ENCODE measurements at places on chromosomes 5 and 9.
A peak's percentile ranks its signal among the peaks of the same experiment; 100 is the strongest.

GRCh38 chr9:124659099-124659659 lies 111.9 kb downstream of the NR6A1 start:
- H3K4me3 ChIP-seq = no peak overlapping the region
- no peak overlapping the region for H3K27ac ChIP-seq
- no peaks in the 10 kb centered on the region for H3K27me3 ChIP-seq
- peaks cover 29% of the 10 kb centered on the region for H3K4me1 ChIP-seq

DNA sequence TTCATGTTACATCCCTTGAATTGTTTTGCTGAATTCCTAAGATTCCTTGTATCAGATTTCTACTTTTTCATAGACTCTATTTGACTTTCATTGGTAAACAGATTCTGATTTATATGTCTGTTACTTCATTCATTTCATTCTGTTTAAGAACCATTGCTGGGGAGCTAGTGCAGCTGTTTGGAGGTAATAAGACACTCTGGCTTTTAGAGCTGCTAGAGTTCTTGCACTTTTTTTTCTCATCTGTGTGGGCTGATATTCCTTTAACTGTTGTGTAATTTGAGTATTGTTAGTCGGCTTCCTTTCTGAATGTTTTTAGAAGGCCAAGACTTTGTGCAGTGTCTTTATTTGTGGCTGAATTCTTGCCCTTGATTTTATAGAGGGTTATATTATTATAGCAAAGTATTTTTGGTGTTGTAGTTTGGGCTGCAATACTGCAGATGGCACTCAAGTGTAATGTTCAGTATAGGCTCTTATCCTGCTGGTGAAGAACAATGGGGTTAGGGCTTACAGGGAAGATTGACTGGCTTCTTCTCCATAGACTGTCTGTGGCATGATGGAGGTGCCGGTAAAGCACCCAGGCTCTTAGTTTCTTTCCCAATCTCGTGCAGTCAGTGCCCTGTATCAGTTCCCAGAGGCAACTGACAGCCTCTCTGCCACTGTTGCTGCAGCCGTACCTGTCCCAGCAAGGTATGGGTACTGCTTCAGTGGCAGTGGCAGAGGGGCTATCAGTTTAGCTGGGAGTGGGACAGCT lies 162.2 kb downstream of the OXCT1 start:
- no peaks in the 10 kb centered on the region for H3K27me3 ChIP-seq
- no peak overlapping the region for H3K4me3 ChIP-seq
- peak; percentile 79 for DNase-seq
- H3K27ac ChIP-seq = no peak overlapping the region

DNA sequence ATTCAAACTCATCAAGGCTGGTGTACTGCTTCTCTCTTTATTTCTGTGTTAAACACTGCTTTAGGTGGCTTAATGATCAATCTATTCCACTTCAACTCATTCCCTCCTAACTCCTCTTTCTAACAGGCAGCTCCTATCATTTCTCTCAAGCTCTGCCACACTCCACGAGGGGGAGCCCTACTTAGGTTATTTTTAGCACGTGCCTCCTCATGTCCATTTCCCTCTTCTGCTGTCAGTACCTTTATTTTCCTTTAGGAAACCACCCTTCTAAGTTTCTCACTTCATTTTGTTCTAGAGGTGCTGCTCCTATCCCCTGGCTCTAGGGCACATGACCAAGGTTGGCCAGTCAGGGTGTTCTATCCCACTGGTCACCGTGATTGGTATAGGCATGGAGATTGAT lies 6.7 kb upstream of the BRINP1 start:
- H3K27me3 ChIP-seq = no peaks in the 10 kb centered on the region
- H3K36me3 ChIP-seq = no peaks in the 10 kb centered on the region
- no peak overlapping the region for H3K27ac ChIP-seq
- peak; percentile 67 for DNase-seq
- H3K4me1 ChIP-seq = no peaks in the 10 kb centered on the region
- no peak overlapping the region for H3K4me3 ChIP-seq

- no peak overlapping the region for H3K4me3 ChIP-seq
- H3K36me3 ChIP-seq = no peaks in the 10 kb centered on the region
- no peak for DNase-seq
- H3K27me3 ChIP-seq = no peaks in the 10 kb centered on the region
These were observed 132.2 kb downstream of the ARHGAP26 start for GRCh38 chr5:142902186-142902965.

GRCh38 chr5:176722757-176723156 lies 75.5 kb downstream of the TSPAN17 start:
- no peak overlapping the region for H3K27ac ChIP-seq
- DNase-seq = no peak
- no peaks in the 10 kb centered on the region for H3K4me1 ChIP-seq
- H3K4me3 ChIP-seq = no peak overlapping the region
- no peaks in the 10 kb centered on the region for H3K27me3 ChIP-seq
- no peaks in the 10 kb centered on the region for H3K36me3 ChIP-seq

DNA sequence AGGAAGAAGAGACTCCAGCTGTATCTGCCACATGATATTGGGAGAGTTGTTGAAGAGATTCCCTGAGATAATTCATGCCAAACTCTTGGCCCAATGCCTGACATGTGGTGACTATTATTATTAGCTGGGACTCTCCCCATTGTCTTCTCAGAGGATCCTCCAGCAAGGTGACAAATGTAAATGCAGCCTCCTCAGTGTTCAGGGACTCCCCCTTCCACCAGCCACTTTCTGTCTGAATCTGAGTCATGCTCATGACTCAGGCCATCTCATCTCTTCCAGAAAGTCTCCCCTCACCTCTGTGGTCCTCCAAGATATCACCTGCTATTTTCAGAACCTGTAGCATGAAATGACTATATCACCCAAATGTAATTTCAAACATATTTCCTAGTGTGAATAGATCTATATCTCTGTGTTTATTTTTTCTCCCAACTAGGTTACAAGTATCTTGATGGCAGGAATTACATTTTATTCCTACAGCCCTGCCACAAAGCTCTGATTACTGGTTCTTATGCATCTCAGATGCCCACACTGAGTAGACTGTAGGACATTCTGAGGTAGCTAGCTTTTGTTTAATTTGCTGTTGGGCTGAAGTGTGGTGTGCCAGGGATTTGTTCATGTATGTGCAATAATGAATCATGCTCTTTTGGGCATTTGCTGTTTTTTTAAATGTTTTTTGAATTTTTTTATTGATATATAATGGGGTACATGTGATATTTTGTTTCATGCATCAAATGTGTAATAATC lies 126.6 kb upstream of the IL12B start:
- no peak overlapping the region for H3K27ac ChIP-seq
- no peak overlapping the region for H3K4me3 ChIP-seq
- no peaks in the 10 kb centered on the region for H3K27me3 ChIP-seq
- no peaks in the 10 kb centered on the region for H3K36me3 ChIP-seq
- no peaks in the 10 kb centered on the region for H3K4me1 ChIP-seq

GRCh38 chr9:28456861-28457260 lies 883.6 kb upstream of the C9orf72 start:
- H3K27ac ChIP-seq = no peak overlapping the region
- no peaks in the 10 kb centered on the region for H3K27me3 ChIP-seq
- no peak for DNase-seq

- H3K27me3 ChIP-seq = no peaks in the 10 kb centered on the region
- no peak overlapping the region for H3K4me3 ChIP-seq
- peak; percentile 43 for DNase-seq
- no peaks in the 10 kb centered on the region for H3K36me3 ChIP-seq
- H3K27ac ChIP-seq = no peak overlapping the region
- peaks cover 45% of the 10 kb centered on the region for H3K4me1 ChIP-seq
These were observed 2.8 kb upstream of the PCA3 start for GRCh38 chr9:76761448-76761847.
